ENCODE measurements at places on chromosomes 6 and 20. TPM values are rescaled to one million over a fixed set of nuclear protein-coding genes. Genes with fewer than 3 reads are reported as not detected.
A peak's percentile ranks its signal among the peaks of the same experiment; 100 is the strongest.

DNA sequence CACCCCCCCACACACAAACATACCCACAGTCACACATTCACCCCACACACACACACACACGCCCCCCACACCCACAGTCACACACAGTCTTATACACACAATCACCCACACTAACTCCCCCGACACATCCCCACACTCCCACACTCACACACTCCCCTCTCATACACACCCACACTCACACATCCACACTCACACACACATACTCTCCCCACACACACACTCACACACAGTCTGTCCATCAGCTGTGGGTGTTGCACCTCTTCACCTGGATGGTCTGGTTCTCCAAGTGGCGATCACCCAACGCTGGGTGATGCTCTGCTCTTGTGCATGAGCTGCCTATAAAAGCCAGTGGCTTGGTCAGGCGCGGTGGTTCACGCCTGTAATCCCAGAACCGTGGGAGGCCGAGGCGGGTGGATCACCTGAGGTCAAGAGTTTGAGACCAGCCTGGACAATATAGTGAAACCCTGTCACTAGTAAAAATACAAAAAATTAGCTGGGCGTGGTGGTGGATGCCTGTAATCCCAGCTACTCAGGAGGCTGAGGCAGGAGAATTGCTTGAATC lies 158.9 kb downstream of the SMOC2 start:
- ATAC-seq: peak; percentile 29

DNA sequence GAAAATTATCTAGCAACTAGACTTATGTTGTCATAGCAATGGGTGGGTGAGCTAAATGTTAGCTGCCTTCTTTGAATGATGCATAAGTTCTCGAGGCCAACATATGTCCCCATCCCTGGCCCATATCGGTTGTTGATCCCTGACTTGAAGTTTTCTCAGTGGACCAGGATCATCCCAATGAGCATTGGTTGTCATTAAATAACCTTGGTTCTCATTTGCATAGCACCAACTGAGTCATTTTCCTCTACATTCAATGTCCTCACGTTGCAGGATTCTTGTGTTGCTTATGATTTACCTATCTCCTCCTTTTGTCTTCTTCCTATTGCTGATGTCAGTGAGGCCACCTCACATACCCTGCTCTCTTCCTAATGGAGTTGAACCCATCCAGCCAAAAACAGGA lies 12.1 kb upstream of the AHCY start:
- ATAC-seq: no peak

DNA sequence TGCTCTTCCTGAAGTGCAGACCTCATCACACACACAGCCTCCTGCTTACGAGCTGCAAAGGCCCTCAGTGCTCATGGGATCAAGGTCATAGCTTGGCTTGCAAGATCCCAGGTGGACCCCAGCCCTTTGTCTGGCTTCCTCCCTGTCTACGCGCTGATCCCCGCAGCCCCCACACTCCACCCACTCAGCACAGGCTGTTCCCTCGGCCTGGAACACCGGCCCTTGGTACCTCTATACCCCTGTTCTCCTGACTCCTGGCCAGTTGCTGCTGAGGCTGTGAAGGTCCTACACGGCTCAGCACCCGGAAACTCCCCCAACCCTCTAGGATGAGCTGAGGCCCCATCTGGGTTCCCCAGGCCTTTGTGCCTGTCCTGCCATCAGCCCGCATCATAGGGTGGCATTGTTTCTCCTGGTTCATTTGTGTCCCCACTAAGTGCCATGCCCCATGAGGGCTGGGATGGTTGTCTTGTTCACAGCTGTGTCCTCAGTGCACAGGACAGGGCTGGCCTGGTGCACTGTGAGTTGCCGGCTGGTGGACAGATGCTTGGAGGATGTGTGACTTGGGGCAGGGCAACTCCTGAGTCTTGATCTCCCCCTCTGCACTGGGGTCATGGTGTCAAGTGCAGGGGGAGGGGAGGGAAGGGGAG lies 57.0 kb downstream of the ADNP start:
- ATAC-seq: no peak

DNA sequence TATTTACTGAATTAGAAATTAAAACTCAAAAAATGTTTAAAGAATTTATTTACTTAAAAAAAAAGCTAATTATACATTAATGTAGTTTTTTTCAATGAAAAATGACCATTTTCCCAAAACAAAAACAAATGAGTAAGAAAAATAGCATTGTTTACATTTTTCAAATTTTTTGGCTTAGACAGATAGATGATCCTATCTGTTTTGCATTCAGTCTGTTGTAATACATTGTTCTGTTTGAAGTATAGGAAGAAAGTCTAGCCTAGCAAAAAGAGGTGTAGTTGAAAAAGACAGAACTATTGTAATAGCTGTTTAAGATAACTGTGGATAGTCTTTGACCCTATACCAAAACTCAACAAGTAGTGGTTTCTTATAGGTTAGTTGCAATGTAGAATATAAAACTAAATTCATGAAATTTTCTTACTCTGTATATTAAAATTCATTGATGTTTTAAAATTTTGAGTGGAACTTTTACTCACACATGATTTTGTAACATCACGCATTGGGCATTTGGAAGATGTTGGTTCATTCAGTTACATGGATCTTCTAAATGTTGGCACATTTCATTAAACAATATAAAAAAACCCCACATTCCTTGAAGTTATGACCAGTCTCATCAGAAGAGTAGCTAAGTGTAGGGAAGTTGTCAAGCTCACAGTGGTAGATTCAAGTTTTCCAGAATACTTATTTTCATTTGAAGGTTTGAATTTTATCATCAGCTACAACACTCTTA lies 62.0 kb downstream of the KCNS1 start:
- no peak for ATAC-seq

DNA sequence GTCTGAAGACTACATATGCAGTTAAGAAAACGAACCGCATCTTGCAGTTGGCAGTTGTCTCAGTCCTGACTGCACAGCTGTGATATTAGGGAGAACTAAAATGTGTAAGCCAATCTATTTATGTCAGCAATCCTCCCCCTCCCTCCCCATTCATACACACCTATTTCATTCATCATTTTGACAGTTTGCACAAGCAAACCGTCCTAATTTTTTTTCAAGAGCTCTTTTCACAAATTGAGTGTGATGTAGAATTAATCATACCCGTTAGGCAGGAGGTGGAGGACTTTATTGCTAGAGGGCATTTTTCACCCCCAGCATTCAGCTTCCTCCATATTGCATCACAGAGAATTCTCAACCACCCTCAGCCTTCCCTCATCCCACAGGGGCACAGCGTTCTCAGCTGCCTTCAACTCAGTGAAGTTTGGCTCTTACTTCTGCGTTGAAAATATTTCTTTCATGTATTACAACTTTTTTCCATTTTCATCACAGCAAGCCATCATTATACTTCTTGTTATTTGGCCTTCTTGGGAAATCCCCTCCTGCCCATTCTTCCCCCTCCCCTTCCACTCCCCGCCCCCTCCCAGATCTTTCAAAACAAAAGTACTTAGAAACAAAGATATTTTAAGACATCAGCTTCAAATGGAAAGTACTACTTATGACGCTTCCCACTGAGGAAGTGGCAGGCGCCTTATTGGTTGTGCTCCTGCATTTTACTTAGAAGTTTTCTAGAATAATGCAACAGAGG lies 37.5 kb downstream of the NOX3 start:
- peak; percentile 13 for ATAC-seq

The SLC25A27 gene
- total RNA-seq: 3.4 TPM

DNA sequence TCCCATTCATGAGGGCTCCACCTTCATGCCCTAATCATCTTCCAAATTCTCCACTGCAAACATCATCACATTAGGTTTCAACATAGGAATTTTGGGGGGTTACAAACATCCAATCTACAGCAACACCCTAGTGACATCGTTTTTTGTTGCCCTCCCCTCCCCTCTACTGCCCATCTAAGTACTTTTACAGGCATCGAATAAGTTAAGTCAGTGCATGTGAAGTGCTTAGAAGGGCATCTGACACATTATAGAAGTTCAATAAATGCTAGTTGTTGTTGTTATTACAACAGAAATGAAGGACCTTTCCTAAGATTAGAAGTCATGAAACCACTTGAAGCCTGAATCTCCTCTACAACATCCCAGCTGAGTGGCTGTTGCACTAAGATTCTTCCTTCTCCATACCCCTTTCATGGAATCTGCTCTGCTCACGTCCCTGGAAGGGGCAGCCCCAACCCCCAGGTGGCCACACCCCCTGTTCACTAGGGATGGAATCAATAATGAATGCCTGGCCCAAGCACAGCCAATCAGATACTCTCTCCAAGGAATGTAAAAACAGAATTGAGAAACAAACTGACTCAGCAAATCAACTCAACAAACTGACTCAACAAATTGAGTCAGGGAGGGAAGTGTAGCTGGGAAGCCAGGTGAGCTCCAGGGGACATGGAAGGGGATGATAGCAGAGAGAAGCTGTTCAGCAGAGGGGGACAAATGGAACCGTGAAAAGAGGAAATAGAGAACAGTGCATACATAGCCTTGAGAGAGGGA lies 3.9 kb upstream of the LRP11 start:
- ATAC-seq: no peak

- no peak for ATAC-seq
These were observed 626.6 kb upstream of the ADGRB3 start for GRCh38 chr6:68008445-68008844.

DNA sequence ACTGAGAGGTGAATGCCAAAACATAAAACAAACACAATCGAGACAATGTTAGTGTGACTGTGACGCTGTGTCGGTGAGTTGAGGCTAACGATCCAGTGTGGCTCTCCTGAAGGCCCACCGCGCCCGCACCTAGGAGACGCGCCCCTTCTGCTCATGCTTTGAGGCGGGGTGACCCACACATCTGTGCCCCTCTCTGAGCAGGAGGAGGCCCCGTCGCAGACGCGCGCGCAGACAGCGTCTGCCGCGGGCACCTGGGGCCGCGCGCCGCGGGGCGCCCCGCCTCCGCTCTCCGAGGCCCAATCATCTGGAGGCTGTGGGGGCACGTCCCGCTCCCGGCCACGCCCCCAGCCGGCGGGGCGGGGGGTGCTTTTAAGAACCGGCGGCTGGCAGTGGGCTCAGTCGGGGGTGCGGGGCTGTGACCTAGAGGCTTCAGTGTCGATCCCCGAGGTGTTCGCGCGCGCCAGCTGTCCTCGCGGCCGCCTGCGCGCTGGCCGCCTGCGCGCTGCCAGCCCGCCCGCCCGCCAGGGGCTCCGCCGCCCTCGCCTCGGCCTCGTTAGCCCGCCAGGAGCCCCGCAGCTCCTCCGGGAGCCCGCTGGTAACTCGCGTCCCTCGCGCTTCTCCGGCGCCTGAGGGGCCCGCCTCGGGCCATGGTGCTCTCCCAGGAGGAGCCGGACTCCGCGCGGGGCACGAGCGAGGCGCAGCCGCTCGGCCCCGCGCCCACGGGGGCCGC lies at the start of gene SLC16A10:
SLC16A10 (plus strand) TSS at position 398 of the 730 bp plus-strand sequence; CDS start at position 648, 250 bp downstream.
- peak; percentile 59 for ATAC-seq

DNA sequence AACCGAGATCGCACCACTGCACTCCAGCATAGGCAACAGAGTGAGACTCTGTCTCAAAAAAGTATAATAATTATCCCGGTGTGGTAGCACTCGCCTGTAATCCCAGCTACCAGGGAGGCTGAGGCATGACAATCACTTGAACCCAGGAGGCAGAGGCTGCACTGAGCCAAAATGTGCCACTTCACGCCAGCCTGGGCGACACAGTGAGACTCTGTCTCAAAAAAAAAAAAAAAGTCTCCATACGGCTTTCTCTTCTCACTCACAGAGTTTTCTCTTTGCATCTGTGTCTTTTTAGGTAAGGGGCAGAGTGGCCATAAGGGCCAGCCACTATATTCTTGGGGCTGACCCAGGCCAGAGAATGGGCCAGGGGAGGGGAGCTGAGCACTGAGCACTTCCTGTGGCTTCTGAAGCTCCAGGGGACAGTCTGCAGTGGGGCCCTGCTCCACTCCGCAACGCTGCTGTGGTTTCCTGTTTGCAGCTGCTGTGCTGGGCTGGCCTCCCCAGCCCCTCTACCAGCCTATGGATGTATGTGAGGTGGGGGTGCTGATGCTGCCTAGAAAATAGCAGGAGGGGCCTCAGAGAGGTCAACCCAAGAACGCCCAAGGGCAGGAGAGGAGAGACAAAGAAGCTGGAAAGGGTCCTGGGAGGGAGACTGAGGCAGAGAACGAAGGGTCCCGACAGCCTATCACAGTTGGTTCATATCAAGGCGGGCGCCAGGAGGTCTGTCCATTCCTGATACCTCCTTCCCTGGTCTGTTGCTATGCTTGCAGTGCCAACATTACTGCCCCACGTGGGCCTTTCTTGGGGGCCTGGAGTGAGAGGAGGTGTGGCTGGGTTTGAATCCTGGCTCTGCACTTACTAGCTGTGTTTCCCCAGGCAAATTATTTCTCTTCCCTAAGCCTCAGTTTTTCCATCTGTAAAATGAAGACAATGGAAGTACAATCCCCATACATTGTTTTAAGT lies 16.0 kb downstream of the SLA2 start:
- peak; percentile 18 for ATAC-seq

GRCh38 chr6:154157706-154158105 lies 118.7 kb downstream of the OPRM1 start:
- no peak for ATAC-seq

The ADGRF5 gene
- total RNA-seq: 2.5 TPM

The PRSS16 gene
- total RNA-seq: 7.7 TPM

DNA sequence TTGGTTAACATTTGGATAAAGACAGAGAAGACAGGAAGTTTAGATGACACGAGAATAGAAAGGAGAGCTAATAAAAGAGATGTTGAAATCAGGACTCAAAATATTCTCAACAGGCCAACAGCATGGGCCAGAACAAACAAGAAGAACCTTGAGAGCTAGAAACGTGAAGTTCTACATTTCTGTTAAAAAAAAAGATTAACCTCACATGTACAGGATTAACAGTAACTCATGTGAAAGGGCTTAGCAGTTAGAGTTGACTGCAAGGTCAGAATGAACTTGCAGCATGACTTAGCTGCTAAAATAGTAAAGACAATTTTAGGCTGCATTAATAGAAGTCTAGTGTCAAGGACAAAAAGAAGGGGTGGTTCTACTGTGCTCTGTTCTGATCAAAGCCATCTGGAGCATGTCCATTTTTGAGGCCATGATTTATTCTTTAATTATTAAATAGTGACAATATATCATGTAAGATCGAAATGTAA lies 331.1 kb upstream of the HSF2 start:
- ATAC-seq: peak; percentile 41

DNA sequence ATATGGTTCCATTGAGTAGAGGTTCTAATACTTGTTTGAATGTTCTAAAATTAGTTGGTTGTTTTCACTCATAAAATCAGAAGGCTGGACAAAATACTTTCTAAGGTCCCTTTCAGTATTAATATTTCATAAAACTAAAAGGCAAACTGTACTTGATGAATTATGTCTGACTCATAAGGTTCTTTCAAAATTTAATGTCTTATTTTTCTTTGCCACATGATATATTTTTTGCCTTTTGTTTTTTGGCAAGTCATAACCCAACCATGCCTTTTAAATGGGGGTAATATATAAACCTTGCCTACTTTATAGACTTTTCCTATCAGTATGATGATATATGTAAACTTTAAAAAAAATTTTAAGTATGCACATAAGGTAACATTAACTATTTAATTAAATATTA lies 244.7 kb downstream of the PTPRK start:
- ATAC-seq: no peak

DNA sequence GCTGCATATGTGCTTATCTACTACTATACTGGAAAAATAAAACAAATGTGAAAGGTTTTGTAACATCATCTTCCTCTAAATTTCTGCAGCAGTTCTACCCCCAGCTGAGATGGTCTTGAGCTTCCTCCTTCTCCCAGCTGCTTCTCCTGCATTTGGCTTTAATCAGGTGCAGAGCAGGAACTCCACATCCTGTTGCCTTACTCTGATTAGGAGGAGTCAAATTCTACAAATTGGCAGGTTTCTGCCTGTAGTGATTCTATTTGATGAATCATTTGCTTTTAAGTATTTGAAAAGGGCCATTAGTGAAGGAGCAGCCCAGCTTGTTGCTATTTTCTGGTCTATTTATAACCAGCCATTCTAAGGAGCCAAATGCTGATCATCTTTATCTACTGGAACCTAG lies 224.5 kb downstream of the GMDS start:
- ATAC-seq: peak; percentile 74

Data from esophagus mucosa (tissue), 1 donor.